ENCODE measurements at places on chromosomes 3 and 15.

GRCh38 chr3:150286390-150287147 is 121.5 kb upstream of the TSC22D2 start:
- DNase-seq: no peak

- no peak for DNase-seq
Observed at GRCh38 chr3:30114918-30115317, 491.5 kb upstream of the TGFBR2 start.

GRCh38 chr15:62792986-62793751 is 249.4 kb upstream of the TPM1 start:
- DNase-seq: no peak

DNA sequence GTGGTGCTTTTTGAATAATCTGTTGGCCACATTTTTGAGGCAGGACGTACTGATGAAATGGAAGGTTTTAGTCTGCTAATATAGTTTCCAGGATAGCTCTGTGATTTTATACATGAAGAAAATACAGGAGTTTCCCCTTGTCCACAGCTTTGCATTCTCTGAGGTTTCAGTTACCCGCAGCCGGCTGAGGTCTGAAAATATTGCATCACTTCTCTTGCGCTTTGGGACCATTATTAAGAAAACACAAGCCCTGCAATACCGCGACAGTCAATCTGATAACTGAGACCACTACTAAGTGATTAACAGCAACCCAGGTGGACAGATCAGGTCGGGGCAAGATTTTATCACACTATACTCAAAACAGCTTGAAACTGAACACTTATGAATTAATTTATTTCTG is 33.0 kb downstream of the BLM start:
- DNase-seq: no peak

DNA sequence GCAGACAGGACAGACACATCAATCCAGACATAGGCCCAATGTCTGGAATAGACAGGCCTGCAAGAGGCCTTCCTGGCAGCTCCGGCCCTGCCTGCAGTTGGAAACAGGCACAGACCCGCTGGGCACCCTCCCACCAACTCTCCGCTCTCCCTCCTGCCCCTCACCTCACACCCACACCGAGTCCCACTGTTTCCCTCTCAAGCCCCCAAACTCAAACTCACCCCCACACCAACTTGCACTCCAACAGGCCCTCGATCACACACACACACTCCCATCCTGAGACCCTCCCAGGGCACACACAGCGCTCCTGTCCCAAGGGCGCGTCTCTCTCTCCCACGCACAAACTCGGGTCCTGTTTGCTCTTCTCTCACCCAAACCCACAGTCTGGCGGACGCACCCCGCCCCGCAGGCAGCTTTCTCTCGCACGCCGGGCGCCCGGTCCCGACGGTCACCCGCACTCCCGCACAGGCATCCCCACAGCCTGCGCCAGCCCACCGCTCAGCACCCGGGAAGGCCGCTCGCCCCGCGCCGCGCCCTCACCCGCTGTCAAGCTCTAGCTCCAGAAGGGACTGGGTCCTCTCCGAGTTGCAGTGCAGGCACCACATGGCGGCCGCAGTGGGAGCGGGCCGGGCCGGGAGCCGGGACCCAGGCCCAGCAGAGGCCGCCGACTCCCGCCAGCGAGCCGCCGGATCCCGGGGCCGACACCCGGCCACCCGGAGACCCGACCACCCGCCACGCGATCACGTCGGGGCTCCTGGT is 106.2 kb downstream of the IQSEC1 start:
- no peak for DNase-seq

DNA sequence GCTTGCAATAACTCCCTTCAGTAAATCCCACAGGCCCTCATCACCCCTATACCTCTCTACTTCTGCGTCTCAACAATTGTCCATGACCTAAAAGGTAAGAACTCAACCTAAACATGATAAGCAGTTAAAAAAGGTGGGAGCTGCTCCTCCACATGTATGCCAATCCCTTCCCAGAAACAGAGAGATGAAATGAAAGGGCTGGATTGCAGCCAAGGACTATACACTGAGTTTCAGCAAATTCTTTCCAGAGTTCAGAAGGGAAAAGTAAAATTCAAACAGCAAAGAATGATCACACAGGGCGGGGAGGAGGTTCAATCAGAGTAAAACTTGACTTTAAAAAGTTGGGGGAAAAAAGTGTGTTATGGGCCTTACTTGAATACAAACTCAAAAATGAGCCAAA is 27.5 kb downstream of the PLOD2 start:
- DNase-seq: no peak

Data from stimulated activated CD8-positive, alpha-beta memory T cell treated with anti-CD3 and anti-CD28 coated beads, Interleukin-4, amount 100 ng/mL, for 1 hour (primary cell).